ENCODE measurements at places on chromosomes 2 and 18.

- no peak for DNase-seq
These were observed 1.1 kb downstream of the SEPTIN2 start for GRCh38 chr2:241316825-241317224.

- no peak for DNase-seq
These were observed 73.8 kb upstream of the PROKR1 start for GRCh38 chr2:68569604-68570003.

DNA sequence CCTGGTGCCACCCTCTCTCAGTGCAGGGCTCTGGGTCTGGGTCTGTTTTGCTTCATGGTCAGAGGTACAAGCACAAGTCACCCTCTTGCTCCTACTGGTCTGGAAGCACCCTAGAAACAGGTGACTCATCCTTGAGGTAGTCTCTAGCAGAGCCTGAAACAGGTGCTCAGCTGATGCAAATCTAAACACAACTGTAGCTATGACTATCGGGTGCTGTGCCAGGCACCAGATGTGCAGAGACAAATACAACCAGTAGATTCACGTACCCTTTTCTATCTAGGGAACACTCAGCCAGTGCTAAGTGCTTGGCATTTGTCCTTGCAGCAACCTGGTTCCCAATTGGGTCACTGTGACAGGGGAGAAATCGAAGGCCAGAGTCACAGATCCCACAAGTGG lies 140.9 kb upstream of the MYCN start:
- DNase-seq, result no peak

- no peak for DNase-seq
These were observed 6.5 kb upstream of the CNDP2 start for GRCh38 chr18:74489676-74490075.

DNA sequence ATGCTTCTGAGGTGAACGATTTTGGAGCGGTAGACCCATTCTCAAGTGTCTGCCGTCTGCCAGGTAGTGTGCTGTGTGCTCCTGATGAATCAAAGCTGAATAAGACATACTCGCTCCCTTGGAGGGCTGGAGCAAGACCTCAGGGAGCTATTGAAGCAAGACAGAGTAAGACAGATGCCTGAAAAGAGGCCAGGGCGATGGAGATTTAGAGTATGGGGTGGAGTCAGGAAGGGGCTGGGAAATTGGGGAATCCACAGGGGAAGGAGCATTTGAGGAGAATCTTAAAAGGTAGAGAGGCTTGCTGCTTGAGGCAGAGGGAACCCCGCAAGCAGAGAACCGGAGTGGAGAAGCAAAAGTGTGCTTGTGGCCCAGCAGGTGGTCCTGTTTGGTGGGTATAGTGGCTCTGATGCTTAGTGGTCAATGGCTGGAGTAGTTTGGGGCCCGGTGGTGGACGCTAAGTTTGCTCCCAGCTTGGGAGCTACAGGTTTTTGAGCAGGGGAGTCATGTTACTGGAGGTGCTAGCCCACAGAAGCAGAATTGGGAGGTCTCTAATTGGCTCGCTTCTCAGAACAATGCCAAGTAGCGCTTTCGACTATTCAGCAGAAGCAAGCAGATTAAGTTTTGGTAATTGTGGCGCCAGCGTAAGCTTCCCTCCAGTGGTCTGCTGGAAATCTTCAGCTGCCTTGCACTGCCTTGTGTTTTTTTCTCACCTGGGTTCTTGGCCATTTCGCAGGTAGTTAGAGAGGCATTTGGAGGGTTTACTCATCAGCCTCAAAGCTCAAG lies 2.0 kb downstream of the CNNM4 start:
- DNase-seq, result no peak

- DNase-seq, result peak; percentile 43
These were observed 569 bp downstream of the PDK1 start for GRCh38 chr2:172556284-172557033.
